Skin of body (tissue), 3 donors: ENCODE measurements at places on chromosomes 2 and 18. TPM values are rescaled to one million over a fixed set of nuclear protein-coding genes. Genes with fewer than 3 reads are reported as not detected.

TRIM43 gene
- total RNA-seq: 0.10 TPM

SCN3A gene
- total RNA-seq: 1.2 TPM

MALL gene
- total RNA-seq: 7.1 TPM

RTTN gene
- 27.1 TPM for total RNA-seq

MSH2 gene
- 40.6 TPM for total RNA-seq

CDKL4 gene
- total RNA-seq: 2.3 TPM

DYSF gene
- total RNA-seq: 23.2 TPM

MERTK gene
- 9.5 TPM for total RNA-seq
